Right forelimb (tissue), 1 donor: ENCODE measurements at places on chromosomes 6 and 20.

GRCh38 chr6:146135167-146135566 lies 106.3 kb downstream of the GRM1 start:
- DNase-seq = no peak

GRCh38 chr6:143139239-143139784 lies 78.6 kb downstream of the AIG1 start:
- DNase-seq = no peak

DNA sequence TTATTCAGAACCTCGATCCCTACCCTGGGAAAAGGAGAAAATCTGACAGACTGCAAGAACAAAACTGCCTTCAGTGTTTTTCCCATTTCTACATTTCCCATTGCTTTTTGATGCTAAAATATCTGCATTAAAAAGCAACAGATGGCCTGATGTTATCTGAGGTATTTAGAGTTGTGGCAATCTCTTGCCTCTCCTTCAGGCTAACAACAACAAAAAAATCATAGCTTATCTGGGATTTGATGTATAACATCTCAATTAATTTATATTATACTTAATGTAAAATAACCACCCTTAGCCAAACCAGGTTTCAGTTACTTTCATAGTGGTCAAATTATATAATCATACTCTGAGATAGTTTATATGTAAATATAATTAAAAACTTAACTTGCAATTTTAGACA lies 15.8 kb upstream of the GABRR2 start:
- no peak for DNase-seq

GRCh38 chr20:46580613-46581205 lies 30.3 kb upstream of the OCSTAMP start:
- no peak for DNase-seq

GRCh38 chr20:38934530-38934929 lies 8.3 kb downstream of the FAM83D start:
- no peak for DNase-seq

- DNase-seq = no peak
Observed at GRCh38 chr20:34621036-34621343, 55.9 kb downstream of the PIGU start.

DNA sequence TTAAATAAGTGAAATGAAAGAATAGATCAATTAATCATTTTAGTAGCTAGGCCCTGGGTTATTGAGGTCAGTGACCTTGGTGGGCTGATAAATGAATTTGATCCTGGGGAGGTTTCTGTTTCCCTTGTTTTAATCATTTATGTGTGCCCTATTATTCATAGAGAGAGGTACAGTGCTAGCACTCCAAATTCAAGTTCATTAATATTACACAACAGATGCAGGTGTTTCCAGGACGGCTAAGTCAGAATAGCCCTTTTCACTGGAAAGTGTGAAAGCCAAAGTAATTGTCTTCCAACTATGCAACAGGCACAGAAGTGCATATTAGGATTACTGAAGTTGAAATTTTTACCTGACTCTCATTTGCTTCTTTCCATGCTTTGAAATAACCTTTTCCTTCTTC lies 61.7 kb upstream of the SGK1 start:
- no peak for DNase-seq

DNA sequence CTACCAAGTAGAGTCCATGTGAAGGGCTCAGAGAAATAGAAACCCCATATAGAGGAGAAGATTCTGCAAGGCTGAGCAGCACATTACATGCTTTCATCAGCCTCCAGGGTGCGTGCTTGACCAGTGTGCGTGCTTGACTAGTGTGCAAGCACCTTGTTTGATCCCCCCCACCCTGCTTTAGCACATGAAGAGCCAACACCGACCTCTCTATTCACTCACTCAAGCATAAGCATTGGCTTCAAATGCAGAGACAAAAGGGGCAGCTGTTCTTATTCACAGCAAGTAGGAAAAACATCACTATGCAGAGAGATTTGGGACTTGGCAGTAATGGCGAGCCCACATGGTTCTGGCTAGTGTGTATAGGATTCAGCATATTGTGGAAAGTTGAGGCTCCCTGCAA lies 278.7 kb upstream of the RNF217 start:
- DNase-seq = no peak

GRCh38 chr6:118220429-118221128 lies 313.5 kb downstream of the SLC35F1 start:
- DNase-seq = no peak

DNA sequence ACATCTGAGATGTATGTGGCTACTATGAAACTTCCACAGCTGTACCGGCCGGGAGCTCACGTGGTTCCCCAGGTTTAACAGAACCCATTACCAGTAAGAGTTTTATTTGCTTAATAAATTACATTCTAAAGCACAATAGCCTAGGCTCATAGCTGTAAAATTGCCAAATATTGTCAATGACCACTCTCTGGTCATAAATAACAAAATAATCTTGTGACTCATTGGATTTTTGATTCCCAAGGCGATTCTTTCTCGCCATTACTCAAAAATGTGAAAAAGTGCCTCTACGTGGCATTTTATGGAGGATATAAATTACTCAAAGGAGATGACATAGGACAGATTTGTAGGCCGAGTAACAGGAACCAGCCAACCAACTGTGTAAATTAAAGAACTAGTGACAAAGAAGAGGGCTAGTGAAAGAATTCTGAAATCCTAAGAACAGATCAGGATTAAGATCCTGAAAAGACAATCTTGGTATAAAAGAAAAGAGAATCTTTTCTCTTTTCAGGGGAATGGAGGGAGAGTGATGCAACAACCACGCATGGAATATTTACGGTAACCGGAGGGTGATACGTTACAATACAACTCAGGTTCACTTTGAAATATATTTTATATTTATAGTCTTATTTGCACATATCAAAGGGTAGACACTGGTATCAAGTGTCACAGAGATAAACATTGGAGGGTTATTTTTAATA lies 199.7 kb downstream of the FOXC1 start:
- DNase-seq = no peak

DNA sequence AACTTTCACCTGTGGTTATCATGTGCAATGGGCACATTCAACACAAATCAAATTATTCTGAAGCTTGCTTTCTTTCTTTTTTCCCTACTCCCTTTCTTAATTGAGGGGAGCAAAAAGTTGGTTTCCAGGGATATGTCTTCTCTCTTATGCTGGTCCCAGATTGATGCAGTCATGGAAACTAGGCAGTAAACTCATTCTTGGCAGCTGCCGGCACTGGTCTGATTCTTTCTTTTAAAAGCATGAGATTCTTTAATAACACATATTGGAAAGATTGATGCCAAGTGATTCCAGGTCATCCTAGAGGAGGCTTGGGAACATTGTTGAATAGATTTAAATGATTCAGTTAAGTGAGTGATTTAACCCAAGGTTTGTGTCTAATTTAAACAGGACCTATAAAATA lies 29.0 kb downstream of the PTPRA start:
- DNase-seq = no peak

DNA sequence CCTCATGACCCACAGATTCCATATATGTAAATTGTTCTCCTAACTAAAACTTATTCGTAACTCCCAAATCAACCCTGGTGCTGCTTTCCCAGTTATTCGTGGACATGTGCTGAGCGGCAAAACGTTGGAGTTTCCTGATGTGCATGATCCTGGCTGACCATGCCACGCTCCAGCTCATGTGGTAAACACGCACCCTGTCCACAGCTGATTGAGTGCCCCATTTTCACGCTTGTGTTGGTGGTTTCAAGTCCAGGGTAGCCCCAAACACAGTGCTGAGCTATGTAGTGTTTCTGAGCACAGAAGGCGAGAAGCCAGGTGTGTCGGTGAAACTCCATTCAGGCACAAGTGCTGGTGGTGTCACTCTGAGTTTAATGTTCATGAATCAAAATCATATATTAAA lies 19.1 kb upstream of the FOXC1 start:
- DNase-seq = no peak

- peak; percentile 52 for DNase-seq
Observed at GRCh38 chr6:26225848-26226578, 138.8 kb downstream of the HFE start.

- DNase-seq = no peak
Observed at GRCh38 chr6:30565772-30566171, 5.5 kb upstream of the ABCF1 start.

DNA sequence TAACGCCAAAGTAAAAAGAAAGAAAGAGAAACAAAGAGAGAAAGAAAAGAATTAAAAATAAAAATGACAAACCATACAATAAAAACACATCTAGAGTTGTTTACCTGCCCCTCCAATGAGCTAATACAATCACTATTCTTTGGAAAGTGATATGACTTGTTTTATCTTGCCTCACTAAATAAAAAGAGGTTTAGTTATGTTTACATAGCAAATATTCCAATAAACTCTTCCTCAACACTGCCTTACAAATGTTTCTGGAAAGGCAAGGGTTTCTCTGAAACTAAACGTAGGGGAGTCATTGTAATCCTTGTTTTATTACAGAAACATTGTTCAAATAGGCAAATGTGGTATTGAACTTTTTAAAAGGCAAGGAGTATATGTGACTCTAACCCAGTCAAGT lies 396.2 kb downstream of the EPM2A start:
- no peak for DNase-seq

DNA sequence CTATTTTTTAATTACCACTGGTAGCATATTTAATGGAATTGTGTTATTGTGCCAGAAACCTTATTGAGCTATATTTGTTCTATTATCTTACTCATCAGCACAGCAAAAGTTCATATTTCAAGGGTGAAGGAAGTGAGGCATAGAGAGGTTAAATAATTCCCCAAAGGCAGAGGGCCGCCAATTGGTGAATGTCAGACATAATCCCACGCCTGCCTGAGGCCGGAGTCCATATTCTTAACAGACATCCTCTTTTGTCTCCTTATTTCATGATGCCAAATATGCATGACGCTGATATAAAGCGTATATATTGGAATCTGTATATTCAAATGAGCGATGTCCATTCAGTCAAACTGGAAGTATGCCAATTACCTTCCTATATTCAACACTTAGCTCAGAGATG lies 505.0 kb upstream of the SLC35B3 start:
- no peak for DNase-seq

GRCh38 chr6:81854474-81854873 lies 102.0 kb upstream of the TENT5A start:
- no peak for DNase-seq

GRCh38 chr6:35485402-35485877 lies 11.4 kb downstream of the TEAD3 start:
- DNase-seq = no peak

GRCh38 chr6:158046201-158047126 lies 64.8 kb downstream of the SYNJ2 start:
- no peak for DNase-seq

DNA sequence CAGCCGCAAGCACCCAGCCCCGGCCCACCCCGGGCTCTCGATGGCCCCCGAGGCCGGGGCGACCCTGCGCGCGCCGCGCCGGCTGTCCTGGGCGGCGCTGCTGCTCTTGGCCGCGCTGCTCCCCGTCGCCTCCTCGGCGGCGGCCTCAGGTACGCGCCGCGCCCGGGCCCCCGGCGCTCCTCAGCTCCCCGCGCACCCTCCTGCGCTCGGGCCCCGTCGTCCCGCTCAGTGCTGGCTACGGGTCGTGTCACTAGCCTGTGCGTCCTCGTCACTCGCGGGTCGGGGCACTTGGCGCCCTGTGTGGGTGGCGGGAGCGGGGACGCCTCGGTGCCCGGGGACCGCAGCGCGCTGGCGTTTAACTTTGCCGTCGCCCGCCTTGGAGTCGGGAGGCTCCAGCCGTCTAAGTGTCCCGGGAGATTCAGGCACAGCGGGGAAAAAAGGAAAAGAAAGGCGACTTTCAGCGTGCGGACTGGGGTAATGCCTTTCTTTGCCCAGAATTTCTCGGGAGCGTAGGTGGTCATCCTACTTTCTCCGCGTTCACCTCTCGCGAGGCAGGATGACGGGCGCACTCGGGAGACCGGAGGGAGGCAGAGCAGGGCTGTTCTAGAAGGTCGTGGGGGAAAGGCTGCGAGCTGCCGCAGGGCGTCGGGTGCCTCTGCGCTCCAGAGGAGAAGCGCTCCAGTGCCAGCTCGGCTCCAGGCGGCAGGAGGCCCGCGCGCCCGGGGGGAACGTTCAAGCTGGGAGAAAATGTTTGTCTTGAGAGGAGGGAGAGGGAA lies 545 bp downstream of the FNDC1 start:
- DNase-seq = peak; percentile 83

- no peak for DNase-seq
Observed at GRCh38 chr6:138004430-138005287, 102.6 kb downstream of the PERP start.

GRCh38 chr6:84623956-84624680 lies 140.3 kb downstream of the TBX18 start:
- DNase-seq = no peak

GRCh38 chr6:40346246-40346645 lies 240.9 kb downstream of the LRFN2 start:
- no peak for DNase-seq

DNA sequence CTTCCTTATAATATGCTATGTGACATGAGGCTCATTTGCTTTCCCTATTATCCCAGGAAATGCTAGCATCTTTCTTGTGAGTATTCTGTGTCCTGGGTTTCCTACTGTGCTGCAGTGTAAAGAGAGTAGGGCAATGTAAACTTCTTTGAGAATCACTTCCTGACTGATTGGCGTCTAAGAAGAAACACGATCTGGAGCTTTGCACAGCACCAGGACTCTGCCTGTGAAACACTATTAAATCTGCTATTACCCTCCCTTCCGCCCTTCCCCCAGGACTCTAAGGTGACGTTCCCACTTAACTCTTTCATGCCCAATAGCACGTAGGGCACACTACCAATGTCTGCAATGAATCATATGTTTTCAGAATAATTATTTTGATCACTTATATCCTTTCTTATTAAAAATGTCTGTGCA lies 607.3 kb upstream of the CITED2 start:
- no peak for DNase-seq

DNA sequence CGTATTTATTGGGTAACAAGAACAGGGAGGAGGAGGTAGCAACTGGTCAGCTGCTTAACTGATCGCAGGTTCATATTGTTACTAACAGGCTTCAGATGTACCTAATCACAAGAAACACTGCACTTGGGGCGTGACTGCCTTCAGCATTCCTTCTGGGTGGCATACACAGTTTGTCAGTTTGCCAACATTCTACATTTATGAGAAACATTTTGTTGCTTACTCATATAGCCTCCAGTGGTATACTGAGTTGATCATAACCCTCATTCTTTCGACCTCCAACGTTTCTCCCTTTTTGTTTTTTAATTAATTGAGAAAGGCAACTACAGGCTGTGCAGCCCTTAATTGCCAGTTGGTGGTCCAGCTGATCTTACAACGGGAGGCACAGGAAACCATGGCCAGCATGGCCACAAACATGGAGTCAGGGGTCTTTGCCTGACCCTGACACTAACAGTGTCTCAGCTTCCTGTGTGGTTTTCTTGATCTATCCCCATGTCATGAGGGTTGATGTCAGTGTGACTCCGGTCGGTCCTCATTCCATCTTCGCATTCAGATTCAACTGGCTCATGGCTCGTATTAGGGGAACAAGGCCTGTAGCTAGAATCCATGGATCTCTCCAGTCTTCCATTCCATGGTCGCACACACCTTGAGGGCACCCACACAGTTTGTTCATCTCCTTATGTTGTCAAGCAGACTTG lies 9.4 kb downstream of the EPB41L2 start:
- no peak for DNase-seq

- peak; percentile 60 for DNase-seq
Observed at GRCh38 chr6:35919827-35920751, 809 bp downstream of the SRPK1 start.

GRCh38 chr20:41361757-41362747 lies 4.6 kb downstream of the EMILIN3 start:
- no peak for DNase-seq

GRCh38 chr6:115191989-115192388 lies 849.2 kb upstream of the HS3ST5 start:
- DNase-seq = no peak

GRCh38 chr6:79810185-79810705 lies 137.1 kb downstream of the ELOVL4 start:
- no peak for DNase-seq
